ENCODE measurements at places on chromosomes 5 and 9. TPM values are rescaled to one million over a fixed set of nuclear protein-coding genes. Genes with fewer than 3 reads are reported as not detected.

Gene ANKRD31
- total RNA-seq: not detected

Gene PDZD2
- total RNA-seq: 3.6 TPM

Gene TJP2
- 128 TPM for total RNA-seq

Gene SPINK4
- not detected for total RNA-seq

Gene SMIM33
- not detected for total RNA-seq

Gene FOXI1
- 0.07 TPM for total RNA-seq

Gene VAV2
- 17.7 TPM for total RNA-seq

Gene NFIL3
- total RNA-seq: 7.9 TPM

Gene RAB3C
- 11.5 TPM for total RNA-seq

Gene CYLC2
- total RNA-seq: not detected

Gene OGN
- total RNA-seq: not detected

Gene NPM1
- 2,089 TPM for total RNA-seq

Gene C5orf46
- total RNA-seq: not detected

Gene APBA1
- total RNA-seq: 0.81 TPM

Gene PAXX
- total RNA-seq: 45.7 TPM

Gene FREM1
- total RNA-seq: 0.85 TPM

Gene SLC36A1
- total RNA-seq: 6.7 TPM

Gene FOXE1
- 0.14 TPM for total RNA-seq

Gene PCDHAC2
- 24.2 TPM for total RNA-seq

Gene HBEGF
- total RNA-seq: 1.6 TPM

Gene SAPCD2
- 59.9 TPM for total RNA-seq

Gene PCDHB12
- total RNA-seq: not detected

Gene THBS4
- 3.4 TPM for total RNA-seq
